Activated CD4-positive, CD25-positive, alpha-beta regulatory T cell treated with anti-CD3 and anti-CD28 coated beads, Interleukin-2, amount 50 U/mL, for 16 hours (primary cell): ENCODE measurements at places on chromosomes 5 and 9.

DNA sequence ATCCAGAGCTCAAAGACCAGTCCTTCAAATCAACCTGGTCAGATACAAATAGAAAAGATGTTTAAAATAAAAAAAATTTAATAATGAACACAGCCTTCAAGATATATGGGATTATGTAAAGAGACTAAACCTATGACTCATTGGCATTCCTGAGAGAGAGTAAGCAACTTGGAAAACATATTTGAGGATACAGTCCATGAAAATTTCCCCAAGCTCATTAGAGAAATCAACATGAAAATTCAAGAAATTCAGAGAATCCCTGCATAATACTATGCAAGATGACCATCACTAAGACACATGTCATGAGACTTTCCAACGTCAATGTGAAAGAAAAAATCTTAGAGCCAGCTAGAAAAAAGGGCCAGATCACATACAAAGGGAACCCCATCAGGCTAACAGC is 512.9 kb upstream of the PTGER4 start:
- no peak for DNase-seq

DNA sequence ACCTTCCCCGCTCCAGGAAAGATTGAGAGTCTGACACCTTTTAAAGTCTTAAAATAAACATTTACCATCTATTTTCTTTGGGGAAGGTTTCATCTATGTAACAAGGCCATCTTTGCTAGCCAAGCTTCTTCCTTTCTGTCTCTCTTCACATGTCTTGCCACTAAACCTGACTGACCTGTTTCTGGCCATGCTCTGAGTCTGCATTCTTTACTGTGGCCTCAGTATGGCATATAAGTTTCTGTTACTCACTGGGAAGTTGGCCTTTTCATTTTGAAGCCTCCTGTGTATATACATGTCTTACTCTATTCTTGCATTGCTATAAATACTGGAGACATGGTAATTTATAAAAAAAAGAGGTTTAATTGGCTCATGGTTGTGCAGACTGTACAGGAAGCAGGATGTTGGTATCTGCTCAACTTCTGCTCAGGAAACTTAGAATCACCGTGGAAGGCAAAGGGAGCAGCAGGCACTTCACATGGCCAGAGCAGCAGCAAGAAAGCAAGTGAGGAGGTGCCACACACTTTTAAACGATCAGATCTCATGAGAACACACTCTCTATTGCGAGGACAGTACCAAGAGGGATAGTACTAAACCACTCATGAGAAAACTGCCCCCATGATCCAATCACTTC is 48.1 kb downstream of the KCNV2 start:
- DNase-seq: no peak

GRCh38 chr5:52738095-52738506 is 49.6 kb upstream of the ITGA1 start:
- DNase-seq: no peak

GRCh38 chr9:80871596-80871995 is 817.8 kb downstream of the TLE1 start:
- DNase-seq: no peak
